Activated T-helper 2 cell treated with anti-CD3 and anti-CD28 coated beads, Interferon-gamma antibody, Interleukin-2, Interleukin-4, amounts not matched to agents 10 μg/mL and 5 μg/mL and 100 μg/mL, durations not matched to agents 14 hours and 24 hours and 36 hours (primary cell): ENCODE measurements at places on chromosomes 1 and 21.

DNA sequence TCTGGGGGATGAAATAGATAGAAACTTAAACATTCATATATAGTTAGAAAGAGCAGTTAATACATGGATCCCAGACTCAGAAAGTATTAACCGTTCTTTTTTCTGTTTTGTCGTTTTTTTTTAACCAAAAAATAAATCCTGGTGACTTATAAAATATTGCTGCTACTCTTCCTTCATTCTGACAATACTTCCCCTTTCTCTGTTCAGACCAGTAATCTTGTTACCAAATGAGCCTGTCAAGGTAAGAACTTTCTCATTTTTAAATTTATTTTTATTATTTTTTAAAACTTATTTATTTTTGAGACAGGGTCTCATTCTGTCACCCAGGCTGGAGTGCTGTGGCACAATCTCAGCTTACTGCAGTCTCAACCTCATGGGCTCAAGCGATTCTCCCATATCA lies 13.7 kb downstream of the PTPN22 start:
- DNase-seq, result no peak

GRCh38 chr1:157181258-157181657 lies 43.1 kb upstream of the ETV3 start:
- DNase-seq, result no peak

DNA sequence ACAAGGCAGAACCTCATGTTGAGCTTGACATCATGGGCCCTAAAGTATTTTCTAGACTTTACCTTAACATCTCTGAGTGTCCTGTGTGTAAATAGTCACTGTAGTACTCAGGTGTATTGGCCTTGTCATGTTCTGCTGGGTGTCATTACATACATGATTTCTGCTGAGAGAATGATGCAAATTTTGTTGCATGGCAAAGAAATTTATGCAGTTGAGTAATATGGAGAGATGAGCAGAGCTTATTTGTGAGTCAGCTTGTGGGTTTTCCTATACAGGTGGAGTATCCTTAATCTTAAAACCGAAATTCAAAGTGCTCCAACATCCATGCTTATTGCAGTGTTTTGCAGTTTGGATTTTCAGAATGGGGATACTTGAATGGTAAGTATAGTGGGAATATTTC lies 36.6 kb downstream of the RGL1 start:
- no peak for DNase-seq

DNA sequence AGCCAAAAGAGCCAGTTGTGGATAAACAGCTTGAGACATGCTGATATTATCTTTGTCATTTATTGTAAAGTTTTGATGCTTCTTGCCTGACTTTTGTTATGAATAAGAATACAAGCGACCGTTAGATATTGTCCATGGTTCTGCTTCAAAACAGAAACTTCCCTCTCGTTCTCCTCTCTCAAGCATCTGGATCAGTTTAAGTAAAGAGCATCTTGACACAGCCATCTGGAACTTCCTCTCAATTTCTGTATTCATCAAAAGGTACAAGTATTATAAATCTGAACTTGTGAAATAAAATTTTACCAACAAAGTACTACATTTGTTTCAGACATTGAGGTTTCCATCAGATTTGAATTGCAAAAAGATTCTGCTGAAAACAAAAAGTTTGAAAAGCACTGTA lies 36.4 kb upstream of the CLDN14 start:
- no peak for DNase-seq

DNA sequence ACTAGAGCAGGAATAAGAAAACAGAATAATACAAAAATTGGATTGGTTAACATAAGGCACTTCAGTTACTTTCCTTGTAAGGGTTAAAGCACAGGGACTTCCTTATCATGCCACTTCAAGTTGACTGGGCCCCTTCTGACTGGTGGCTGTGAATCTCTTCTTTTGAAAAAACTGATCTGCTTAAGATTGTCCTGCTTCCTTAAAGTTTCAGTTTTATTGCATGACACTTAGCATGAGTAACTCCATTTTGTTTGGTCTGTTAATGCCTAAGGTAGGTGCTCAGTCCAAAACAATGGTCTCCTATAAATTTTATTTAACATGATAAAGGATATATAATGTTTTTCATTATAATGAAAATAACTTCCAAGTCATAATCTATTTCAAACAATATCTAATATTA lies 37.6 kb downstream of the UBE2U start:
- DNase-seq, result no peak

DNA sequence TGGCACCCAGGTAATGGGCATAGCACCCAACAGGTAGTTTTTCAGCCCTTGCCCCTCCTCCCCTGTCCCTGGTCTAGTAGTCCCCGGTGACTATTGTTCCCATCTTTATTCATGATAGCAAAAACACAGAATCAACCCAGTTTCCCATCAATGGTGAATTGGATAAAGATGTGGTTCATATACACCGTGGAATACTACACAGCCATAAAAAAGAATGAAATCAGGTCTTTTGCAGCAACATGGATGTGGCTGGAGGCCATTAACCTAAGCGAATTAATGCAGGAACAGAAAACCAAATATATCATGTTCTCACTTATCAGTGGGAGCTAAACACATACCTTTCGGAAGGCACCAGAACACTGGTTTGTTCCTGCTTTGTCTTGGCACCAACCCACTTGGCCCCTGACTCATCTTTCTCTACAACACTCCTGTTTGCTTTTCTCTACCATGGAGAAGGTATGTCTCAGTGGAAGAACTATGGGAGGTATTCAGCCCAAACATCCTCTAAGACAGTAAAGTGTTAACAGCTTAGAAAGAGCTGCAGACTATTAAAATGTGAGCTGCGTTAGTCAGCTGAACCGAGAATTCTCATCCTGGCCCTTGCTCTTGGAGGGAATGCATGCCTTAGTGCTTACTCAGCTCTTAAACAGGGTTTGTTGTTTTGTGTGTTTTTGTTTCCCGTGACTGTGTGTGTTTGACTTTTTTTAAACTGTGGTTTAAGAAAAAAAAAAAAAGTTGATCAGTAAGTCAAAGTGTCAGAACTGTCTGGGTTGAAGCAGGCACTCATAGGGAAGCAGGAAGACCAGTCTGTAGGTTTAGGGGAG lies 203.0 kb downstream of the TOMM20 start:
- no peak for DNase-seq

- DNase-seq, result no peak
Measured at GRCh38 chr21:43681650-43682049, 22.3 kb downstream of the RRP1B start.

GRCh38 chr1:65372557-65372956 lies 47.9 kb upstream of the LEPR start:
- no peak for DNase-seq

DNA sequence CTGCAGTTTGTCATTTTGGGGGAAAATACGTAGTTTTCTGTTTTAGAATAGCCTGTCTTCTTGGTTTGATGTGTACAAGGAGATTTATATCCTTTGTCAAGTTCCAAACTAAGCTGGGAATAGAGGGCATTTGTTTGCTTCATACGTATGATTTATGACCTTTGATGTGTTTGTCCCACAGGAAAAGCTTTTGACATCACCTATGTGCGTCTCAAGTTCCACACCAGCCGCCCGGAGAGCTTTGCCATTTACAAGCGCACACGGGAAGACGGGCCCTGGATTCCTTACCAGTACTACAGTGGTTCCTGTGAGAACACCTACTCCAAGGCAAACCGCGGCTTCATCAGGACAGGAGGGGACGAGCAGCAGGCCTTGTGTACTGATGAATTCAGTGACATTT lies 79.9 kb downstream of the LAMC1 start:
- DNase-seq, result no peak

- no peak for DNase-seq
Measured at GRCh38 chr21:38179511-38179910, 77.3 kb upstream of the KCNJ15 start.

DNA sequence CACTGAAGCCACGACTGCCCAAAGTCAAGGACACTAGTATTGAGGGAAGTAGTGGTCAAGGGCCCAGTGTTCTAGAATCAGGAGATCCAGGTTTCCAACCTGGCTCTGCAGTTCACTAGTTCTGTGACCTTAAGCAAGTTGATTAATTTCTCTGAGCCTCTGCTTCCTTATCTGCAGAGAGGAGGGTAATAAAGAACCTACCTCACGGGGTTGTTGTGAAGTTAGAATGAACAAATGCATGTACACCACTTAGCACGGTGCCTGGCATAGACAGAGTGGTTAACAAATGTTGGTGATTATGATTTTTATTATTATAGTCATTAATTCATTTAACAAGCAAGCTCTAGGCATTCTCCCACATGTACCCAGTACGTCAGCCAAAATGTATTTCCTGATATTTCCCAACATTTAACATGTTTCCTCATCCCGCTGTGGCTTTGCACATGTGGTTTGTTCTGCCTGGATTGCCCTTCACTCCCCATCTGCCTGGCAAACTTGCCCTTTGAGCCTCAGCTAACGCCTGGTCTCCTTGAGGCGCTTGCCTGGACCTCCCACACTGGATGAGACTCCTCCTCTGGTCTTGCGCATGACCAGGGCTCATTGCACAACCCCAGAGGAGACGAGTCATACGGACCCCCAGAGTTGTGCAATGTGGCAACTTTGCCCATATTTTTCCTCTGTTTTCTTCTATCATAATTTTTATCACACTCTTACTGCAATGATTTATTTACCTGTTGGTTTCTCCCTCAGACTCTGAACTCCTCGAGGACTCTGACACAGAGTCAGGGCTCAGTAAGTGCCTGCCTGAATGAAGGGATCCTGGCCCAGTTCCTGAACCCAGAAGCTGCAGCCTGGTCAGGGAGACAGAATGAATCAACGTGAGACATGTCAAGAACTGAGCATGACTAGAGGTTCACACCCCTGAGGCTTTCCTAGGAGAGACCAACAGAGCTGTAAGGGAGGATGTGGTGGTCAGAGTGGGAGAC lies 20.7 kb upstream of the MFSD2A start:
- no peak for DNase-seq

DNA sequence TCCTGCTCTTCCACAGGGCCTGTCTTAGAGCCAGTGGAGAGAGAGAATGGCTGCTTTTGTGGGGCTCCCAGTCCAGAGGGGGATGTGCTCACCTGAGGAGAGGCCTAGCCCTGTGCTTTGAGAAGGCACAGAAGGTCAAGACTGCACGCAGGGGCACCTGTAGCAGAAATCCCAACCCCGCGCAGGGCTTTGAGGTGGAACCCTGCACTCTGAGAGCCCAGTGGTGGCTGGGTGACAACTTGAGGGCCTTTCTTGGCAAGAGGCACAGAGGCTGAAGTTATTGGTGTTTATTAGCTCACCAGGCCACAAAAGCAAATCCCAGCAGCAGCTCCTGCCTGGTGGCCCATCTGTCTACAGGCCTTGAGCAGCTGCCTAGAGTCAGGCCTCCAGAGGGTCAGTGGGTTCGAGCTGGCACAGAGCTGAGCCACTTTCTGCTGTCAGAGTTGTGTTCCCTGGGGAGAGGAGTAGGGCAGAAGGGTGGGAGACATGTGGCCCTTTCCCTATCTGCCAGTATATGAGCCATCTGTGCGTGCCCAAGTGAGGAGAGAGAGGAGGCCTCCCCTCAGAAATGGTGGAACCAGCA lies 31.4 kb downstream of the SZRD1 start:
- no peak for DNase-seq

DNA sequence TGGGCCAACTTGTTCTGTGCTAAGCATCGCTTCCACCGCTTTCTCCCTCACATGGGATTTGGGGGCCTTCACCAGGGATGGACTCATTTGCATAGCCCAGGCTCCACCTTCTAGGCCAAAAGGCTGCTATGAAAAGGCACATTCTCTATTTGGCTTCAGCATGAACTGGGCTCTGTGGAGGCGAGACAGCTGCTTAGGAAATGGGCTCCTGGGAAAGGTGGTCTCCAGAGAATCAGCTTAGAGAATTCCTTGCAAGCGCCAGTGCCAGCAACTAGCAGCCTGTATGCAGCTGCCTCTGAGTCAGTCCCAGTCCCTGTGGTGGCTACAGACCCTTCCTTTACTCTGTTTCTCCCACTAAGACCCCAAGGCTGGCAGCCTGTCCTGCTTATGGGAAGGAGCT lies 214.5 kb downstream of the HIVEP3 start:
- no peak for DNase-seq

DNA sequence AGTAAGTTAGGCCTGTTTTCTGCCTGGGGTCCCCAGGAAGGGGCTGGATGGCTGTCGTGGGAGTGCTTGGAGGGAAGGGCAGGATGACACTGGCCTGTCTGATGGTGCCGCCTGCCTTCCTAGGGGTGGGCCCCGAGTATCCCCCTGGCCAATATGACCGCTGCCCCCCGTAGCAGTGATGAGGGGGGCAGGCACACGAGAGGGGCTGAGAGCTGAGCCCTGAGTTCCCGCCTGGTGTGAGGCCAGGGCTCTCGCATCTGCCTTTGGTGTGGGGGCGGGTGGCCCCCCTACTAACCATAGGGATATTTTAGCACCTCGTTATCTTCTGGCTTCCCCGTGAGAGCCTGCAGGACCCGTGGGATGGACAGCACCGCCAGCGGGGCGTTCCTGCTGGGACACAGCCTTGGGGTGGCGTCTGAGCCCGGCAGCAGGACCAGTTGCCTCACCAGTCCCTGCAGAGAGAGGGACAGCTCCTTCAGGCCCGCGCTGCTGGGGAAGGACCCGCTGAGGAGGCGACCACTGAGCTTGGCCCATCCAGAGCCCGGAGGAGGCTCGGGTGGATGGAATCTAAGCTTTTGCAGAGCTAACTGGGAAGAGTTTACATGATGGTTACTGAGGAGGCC lies 10.4 kb downstream of the KRTAP10-1 start:
- no peak for DNase-seq

DNA sequence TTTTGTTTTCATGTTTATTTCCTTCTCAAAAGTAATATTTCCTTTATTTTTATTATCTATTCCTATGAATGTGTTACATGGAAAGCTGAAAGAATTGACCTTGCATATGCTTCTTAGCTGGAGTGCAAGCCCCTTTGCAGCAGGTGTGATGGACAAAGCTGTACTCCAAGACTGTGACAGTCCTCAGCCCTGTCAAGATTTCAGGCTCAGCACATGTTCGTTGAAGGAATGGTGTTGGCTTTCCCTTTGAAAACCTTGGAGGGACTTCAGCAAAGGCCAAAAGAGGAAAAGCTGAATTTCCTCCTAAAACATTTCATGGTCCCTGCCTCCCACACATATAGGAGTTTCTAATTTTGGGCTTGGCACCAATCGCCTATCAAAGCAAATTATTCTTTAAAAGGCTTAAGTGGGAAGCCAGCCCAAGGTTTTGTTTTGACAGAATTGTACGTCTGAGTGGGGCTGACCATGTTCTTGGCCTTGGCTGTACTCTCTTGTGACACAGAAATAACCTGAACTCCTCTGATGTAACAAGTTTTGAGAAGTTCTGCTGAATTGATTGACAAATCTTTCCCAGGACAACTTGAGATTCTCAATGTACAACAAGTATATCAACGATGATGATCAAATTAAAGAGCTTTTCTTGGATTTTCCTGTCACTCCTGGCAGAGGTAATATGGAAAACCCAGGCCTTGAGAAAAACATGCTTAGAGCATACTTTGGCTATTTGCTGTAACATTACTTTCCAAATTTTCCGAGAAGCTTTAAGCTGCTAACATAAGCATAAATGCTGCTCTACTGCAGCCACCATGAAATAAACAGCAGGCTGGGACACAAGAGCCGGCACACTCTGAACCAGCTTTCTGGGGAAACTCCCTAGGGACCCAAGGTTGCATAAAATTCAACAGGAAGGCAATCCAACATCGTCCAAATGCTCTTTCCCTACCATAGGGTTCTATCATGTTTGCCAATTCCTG lies 135.7 kb upstream of the ZNF648 start:
- no peak for DNase-seq

GRCh38 chr1:9927259-9927658 lies 15.9 kb downstream of the LZIC start:
- no peak for DNase-seq
